ENCODE measurements at places on chromosomes 5 and 9.

DNA sequence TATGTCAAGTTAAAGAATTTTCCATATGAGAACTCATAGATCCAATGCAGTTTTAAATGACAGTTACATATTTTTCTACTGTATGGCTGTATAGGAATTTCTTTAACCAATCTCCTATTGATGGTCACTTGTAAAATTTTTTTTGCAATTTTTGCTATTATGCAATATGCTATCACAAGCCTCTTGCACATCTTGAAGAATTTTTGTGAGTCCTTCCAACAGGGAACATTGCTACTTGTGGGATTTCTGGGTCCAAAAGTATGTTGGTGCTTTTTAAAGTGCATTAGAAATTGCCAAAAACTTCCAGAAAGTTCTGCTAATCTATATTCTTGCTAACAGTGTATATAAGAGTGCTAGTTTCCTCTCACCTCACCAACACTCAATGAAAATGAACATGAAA lies 65.1 kb downstream of the NPR3 start:
- no peak for DNase-seq

DNA sequence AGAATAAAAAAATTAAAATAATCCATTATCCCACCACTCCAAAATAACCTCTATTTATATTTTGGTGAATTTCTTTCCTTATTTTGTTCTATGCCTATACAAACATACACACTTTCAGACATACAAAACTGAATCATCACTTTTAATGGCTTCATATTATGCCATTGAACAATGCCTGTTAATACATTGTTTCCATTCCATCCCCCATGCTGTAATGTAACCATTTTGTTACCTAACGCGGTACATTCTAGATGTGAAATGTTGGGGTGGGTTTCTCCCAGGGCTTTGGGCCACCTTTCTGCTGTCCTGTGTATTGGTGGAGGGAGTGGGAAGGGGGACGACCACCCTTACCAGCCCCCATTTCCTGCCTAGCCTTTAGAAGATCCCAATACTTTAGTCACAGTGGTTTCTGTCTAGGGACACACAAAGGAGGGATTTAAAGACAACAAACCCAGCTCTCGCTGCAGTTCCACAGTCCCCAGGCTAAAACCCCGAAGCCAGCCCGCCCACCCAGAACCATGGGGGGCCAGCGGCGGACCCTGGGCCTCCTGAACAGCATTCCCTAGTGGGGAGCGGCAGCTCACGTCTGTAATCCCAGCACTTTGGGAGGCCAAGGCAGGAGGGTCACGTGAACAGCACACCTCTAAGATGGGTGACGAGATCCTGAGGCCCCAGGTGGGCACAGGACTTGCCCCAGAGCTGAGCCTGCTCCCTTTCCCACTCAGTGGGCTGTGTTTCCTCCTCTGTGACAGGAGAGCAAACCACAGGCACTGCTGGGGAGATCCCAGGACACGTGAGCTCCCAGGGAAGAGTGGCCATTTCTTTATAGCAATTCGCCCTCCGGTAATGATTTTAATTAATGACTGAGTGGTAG lies 56.9 kb upstream of the STXBP1 start:
- DNase-seq, result no peak

DNA sequence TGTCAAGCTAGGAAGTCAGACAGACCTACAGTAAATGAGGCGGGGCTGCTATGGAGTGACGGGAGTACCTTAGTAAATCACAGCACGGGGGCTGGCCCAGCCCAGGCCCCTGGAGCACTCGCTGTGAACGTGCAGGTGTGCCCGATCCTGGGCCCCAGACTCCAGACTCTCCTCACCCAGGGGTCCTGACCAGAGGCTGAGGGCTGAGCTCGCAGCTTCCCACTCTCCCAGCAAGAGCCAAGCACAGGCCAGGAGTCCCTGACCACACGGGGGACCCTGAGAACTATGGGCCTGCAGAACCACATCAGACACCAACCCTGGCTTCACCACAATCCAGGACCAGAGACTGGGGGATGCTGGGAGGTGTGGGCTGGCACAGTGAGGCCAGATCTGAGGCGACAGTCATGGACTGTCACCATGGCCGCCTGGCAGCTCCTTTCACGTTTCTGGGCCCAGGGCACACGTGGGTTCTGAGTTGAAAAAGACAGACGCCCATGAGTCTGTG lies 73.4 kb downstream of the ADAMTS2 start:
- DNase-seq, result no peak

DNA sequence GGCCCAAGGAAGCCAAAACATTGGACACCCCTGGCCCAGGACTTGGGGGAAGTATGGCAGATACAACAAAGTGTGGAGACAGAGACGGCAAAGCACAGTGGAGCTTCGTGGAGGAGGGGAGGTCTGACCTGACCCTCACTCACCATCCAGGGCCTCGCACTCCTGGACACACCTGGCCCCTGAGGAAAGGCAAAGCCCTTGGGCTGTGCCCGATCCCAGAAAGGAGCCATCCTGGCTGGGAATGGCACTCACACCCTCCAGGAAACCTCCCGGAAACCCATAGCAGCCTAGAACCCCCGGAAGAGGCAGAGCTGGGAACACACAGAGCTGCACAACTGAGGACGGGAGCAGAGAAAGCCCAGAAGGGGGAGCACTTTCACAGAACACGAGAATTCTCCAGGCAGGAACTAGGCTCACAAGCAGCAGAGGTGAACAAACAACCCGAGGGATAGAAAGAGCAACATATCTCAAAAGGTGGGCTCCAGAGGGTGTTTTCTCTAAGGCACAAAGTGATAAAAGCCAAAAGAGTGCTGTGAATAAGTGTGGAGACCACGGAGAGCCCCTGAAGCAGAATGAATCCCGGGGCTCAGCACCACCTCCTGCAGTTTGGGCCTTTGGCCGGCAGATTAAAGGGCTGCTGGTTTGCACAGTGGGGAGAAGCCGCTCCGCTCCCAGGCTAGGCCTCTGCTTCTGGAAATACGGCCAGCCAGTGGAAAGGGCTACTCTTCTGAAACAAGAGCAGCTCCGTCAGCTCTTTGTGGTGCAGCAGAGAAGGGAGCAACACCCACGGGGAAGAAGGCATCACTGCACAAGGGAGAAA lies 108.2 kb downstream of the UBE2R2 start:
- peak; percentile 60 for DNase-seq

DNA sequence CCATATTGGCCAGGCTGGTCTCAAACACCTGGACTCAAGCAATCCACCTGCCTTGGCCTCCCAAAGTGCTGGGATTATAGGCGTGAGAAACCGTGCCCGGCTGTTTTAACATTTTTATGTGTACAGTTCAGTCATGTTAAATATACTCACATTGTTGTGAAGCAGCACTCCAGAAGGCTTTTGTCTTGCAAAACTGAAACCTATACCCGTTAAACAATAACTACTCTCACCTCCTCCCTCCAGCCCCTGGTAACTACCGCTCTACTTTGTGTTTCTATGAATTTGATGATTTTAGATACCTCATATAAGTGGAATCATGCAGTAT lies 23.1 kb upstream of the SHB start:
- DNase-seq, result no peak

DNA sequence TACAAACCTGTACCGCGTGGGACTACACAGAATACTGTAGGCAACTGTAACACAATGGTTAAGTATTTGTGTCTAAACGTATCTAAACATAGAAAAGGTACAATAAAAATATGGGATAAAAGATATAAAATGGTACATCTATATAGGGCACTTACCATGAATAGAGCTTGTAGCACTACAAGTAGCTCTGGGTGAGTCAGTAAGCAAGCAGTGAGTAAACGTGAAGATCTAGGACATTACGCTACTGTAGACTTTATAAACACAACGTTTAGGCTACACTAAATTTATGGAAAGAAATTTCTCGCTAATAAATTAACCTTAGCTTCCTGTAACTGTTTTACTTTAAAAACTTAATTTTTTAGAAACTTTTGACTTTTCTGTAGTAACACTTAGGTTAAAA lies 46.5 kb downstream of the MRPS27 start:
- no peak for DNase-seq

- DNase-seq, result no peak
Observed at GRCh38 chr9:9912459-9912858, 700.3 kb downstream of the PTPRD start.

DNA sequence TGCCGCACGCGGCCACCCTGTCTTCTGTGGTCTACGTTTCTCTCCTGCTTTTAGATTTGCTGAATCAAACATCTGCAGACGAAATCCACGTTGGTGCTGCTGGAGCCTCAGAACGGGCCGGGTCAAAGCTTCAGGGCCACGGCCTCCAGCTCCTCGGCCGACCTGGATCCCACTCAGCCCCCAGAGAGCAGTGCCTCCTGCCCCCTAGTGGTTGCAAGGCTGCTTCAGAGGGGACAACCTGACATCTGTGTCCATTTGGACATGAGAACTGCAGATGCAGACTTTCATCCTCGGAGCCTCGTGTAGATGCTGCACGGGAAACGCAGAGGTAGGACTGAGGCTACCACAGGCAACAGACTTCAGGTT lies 23.0 kb upstream of the SLC6A3 start:
- DNase-seq, result peak; percentile 46

DNA sequence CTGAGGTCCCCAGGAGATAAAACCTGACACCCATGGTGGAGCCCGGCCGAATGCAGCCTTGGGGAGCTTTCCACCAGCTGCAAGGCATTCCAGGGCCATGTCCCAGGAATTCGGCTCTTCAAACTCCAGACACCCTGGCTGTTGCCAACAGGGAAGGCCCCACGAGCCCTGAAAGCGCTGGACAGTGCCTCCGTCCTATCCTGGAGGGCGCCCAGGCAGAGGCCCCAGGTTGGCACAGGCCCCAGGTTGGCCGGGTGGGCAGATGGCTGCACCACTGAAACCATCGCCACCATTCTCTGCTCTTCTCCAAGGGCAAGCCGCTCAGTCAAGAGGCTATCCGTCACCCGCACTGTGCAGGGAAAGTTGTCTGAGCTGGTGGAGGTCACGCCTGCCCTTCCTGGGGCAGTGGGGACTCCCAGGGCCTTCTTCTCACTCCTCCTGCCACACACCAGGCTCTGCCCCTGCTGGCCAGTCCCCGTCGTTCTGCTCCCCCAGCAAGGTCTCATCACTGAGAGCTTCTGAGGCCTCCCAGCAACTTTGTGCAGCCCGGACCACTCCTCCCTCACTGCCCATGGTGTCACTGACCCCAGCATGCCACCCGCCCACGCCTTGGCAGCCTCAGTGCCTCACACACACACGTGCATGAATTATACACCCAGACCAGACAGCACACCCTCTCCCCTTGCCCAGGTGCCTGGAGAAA lies 21.2 kb downstream of the SLC6A3 start:
- no peak for DNase-seq

GRCh38 chr9:113578882-113579282 lies 115.4 kb downstream of the RGS3 start:
- DNase-seq, result no peak

DNA sequence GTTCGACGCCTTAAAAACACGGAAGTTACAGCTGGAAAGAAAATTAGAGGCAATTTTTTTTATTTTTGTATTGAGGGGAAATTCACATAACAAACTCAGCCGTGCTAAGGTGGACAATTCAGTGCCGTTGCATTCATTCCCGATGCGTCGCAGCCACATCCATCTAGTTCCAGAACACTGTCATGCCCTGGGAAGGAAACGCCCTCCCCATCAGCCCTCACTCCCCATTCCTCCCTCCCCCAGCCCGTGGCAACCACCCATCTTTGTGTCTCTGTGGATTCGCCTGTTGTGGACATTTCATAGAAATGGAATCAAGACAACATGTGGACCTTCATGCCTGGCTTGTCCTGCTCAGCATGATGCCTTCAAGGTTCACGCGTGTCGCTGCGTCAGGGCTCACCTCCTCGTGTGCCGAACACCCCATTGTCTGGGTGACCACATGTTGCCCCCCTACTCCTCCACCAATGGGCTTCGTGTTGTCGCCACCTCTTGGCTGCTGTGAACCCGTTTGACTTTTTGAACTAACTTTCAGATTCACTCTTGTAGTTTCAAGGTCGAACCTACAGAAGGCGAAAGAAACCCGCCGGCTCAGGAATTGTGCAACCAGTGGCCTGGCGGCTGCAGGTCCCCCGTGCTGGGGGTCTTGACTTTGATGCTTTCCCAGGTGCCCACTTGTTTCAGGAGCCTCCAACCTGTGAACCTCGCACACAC lies 17.4 kb upstream of the CAMSAP1 start:
- DNase-seq, result no peak
